ENCODE measurements at places on chromosomes 6 and 20.

- DNase-seq = no peak
These were observed 216.3 kb downstream of the ERMARD start for GRCh38 chr6:169967687-169968086.

GRCh38 chr20:24915892-24916291, 33.2 kb upstream of the CST7 start:
- DNase-seq = no peak

DNA sequence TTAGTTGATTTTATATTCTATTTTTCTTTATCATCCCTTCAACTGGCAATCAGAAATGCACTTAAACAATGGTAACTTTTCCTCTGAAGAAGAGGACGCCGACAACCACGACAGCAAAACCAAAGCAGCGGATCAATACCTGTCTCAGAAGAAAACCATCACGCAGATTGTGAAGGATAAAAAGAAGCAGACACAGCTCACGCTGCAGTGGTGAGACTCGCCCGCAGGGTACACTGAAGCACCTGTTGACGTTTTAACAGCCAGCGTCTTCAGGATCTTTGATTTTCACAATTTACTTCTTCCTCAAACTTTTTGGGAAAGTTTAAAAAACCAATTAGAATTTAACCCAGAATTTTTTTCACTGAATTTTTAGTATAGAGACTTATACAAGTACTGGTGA, 701 bp downstream of the RFX6 start:
- DNase-seq = no peak

GRCh38 chr20:59632541-59633113, 28.3 kb downstream of the PHACTR3 start:
- DNase-seq = no peak

GRCh38 chr6:17115251-17116116, 13.6 kb downstream of the STMND1 start:
- DNase-seq = peak; percentile 90

All from fibroblast of skin of abdomen (primary cell).